Breast epithelium (tissue), 4 donors: ENCODE measurements at places on chromosomes 6 and 20. TPM values are rescaled to one million over a fixed set of nuclear protein-coding genes. Genes with fewer than 3 reads are reported as not detected.

DNA sequence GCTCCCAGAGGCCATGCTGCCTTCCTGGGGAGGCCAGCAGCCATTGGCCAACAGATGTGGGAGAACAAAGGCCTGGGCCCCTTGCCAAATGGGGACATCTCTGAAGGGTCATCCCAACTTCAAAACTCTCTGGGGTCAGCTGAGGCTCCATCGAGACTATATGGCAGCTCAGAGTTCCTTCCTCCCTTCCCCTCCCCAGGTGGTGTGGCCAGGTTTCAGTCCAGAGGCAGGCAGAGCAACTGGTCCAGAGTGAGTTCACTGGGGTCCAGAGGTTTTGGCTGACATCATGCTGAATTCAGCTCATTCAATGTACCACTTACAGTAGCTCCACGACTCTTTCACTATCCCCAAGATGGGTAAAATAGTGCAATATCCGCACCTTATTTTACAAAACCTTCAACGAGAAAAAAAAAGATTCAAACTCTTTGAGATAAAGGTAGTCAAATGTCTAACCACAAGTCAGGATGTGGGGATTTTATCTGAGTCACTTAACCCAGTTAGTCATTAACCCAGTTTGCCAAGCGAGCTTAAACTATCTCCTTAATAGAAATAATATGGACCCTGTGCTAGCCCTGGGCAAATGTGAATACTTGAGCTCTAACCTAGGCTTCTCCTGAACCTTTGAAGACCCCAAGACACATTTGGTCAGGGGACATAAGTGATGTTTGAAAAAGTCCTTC lies 108.4 kb upstream of the PLEKHG1 start:
- no peak for DNase-seq

C6orf132 gene
- total RNA-seq: 20.2 TPM

GRCh38 chr6:149139782-149140136 lies 177.8 kb upstream of the TAB2 start:
- no peak for DNase-seq

- peak; percentile 58 for DNase-seq
These were observed 97.9 kb upstream of the NEDD9 start for GRCh38 chr6:11330413-11330760.

DNA sequence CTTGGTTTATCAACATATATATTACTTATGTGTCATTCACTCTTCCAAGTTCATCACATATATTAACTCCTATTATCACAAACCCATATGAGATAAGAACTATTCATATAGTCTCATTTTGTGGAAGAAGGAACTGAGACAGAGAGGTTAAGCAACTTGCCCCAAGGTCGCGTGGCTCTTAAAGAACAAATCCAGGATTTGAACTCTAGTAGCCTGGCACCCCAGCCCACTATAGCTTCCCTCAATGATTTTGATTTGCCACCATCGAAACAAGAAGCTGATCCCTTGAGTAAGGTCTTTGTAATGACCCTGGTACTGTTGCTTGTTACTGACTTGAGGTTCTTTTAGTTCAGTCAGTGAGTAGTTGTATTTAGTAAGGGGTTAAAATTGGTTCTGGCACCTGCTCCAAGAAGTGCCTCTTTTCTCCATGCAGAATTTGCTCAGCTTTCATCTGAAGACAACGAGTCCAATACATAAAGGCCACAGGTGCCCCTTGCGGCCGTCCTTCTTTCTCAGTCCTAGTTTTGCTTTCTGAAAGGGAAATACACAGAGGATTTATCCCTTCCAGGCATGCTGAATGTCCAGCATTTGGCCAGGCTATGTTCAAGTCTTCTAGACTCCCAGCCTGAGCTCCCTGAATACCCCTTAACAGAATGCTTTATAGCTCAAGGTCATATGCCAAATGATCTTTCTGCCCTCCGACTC lies 253.0 kb downstream of the TBC1D7 start:
- DNase-seq: no peak

- no peak for DNase-seq
These were observed 17.8 kb upstream of the RAET1L start for GRCh38 chr6:150043096-150043495.

DNA sequence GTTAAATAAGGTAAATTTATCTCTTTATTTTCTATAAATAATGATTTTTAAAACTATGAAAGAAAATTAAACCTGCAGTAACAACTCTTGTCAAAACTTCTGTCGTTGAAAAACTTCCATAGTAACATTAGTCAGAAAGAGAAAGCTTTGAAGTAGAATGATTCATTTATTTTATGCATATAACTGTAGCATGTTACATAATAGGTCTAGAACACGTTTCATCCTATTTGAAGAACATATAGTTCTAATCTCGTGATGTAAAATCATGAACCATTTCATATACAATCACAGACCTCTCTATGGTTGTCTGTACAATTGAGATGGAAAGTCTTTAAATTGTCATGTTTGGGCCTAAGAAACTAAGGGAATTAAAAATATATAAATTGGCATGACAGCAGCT lies 61.3 kb upstream of the MYLIP start:
- no peak for DNase-seq

- DNase-seq: no peak
These were observed 60.6 kb upstream of the E2F3 start for GRCh38 chr6:20341096-20341495.

DNA sequence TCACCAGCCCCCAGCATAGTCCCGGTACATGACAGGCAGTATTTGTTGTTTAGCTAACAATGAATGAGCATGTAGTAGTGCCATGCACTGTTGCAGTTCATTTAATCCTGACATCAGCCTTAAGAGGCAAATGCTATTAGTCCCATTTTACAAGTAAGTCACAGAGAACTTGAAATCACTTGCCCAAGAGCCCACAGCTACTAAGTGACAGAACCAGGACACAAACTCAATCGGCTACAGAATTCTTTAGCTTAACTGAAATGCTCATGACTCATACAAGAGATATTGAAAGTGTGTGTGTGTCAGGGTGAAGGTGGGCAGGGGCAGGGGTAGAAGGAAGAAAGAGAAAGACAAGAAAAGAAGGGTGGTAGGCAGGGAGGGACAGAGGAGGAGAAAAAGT lies 52.7 kb downstream of the UNC5CL start:
- DNase-seq: no peak

- no peak for DNase-seq
These were observed 199.7 kb downstream of the FOXC1 start for GRCh38 chr6:1809291-1809988.
